ENCODE measurements at places on chromosomes 4 and X.

DNA sequence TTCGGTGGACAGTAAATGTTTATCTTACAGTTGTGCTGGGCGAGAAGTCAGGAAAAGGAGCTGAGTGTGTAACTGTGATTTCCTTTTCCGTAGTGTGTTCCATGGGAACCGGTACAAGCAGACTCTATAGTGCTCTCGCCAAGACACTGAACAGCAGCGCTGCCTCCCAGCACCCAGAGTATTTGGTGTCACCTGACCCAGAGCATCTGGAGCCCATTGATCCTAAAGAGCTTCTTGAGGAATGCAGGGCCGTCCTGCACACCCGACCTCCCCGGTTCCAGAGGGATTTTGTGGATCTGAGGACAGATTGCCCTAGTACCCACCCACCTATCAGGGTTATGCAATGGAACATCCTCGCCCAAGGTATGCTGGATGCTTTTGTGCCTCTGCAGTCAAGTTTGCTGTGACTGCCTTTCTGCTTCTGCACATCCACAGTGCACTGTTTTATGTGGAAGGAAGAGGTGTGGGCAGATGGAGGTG is 27.4 kb downstream of the NOCT start:
- no peak for DNase-seq

DNA sequence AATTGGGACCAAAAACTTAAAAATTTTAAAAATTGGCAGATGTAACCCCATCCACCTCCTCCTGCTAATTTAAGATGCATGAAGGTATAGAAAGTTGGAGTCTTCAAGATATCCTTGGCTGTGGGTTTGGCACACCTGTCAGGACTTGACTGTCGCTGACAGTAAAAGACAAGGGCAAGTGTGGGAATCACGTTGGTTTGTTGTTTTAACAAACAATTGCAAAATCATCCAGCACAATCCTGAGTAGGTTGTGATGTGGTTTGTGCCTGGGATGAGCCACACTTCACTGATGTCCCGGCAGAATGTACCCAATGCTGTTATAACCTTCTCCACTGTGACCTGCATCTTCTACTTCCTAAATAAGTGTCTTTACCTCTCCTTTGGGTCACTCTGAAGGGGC is 24.0 kb downstream of the HOPX start:
- no peak for DNase-seq

DNA sequence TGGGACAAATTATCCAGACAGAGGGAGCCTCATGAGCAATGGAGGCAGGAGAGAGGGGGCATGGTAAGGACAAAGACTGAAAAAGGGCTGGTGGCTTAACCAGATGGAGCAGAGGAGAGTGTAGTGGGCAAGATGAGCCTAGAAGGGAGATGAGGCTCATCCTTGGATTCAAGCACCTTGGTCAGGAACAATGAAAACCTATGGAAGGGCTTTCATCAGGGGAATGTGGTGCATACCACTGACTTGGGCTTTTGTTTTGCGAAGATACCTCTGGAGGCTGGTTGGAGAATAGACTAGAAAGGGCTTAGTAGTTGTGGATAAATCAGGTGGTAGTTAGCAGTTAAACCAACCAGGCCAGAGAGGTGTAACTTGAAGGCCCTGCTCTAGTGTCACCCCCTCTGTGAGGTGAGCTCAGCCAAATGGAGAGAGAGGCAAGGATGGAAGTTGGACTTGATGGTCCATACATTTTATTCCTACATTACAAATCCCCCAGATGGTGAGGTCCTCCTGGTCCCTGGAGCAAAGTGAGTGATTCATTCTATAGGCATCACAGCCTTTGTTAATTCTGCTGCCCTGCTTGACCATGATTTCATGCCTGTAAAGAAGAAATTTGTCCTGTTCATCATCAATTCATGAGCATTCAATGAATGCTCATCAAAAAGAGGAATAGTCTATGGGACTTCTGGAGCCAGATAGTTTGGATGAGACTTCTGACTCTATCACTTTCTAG is 264.8 kb upstream of the IGFBP7 start:
- DNase-seq: no peak

- peak; percentile 99 for DNase-seq
These were observed at the start of gene HMGB3 for GRCh38 chrX:150982788-150983520. Gene HMGB3 (plus strand): TSS chrX:150983335. CDS start chrX:150985600, 2,265 bp downstream.

- no peak for DNase-seq
These were observed 135.0 kb downstream of the RASL11B start for GRCh38 chr4:52997132-52997416.

Measured in NCI-H1105 (cell line).